ENCODE measurements at places on chromosomes 6 and 20.

DNA sequence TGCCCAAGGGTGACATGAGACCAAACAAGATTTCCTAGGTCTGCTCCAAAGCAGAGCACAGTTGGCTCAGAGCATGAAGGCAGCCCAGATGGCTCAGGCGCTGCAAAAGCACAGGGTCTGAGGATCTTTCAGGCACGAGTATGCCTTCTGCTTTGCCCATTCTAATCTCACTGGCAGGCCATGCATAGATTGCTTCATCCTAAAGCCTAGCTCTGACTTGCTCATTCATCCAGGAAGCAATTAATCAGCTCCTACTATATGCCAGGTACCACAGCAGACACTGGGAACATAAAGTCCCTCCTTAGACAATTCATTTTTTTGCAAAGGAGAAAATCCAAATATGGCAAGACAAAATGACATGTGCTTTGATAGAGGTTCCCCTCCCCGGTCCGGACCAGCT, 31.2 kb downstream of the GPLD1 start:
- no peak for DNase-seq

DNA sequence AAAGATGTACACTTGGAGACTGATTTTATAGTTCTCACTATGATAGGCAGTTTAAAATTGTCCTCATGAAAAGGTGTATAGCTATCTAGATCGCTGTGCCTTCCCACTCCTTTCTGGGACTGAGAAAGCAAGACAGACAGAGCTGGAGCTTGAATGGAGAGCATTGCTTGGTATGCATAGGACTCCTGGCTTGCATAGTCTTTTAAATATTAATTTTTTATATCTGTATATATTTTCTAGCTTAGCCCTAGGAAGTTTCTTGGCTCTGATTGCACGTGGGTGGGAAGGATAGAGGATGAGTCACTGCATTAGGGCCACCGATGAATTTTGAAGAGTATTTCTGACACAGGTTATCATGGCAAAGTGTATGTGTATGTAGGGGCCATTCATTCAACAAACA, 150.0 kb upstream of the SPACA1 start:
- DNase-seq, result no peak

DNA sequence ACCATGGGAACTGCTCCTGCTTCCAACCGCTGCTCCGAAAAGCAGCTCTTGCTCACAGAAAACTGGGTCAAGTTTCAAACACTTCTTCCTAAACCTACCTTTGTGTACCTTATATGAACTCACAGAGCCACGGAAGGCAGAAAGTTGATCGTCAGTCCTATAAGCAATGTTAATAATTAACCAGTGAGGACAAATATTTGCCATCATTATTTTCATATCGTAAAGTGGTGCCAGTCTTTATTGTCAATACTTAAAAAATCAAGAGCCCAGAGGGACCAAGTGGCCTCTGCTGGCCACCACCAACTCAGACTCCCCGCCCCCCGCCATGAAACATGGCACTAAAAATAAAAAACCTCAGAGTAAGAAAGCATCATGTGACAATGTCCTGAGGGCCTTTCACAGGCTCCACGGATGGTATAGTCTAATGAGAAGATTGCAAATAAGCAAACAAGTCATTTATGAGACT, 9.1 kb upstream of the PBOV1 start:
- no peak for DNase-seq

DNA sequence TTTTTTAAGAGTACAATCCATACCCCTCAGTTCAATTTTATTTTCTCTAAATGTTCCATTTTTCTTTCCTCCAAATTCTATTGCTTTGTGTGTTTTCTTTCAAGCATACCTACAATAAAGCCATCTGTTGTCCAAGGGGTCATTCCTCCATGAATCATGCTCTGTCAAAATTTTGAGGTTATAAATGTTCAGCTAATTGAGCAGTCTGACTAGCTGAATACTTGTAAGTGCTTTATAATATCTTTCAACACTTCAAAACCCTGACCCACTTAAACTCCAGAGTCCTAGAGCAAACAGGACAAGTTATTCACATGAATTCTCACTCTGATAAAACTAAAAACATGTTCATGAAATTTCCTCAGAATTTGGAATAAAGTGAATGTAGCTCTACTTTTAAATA, 33.4 kb upstream of the EYA4 start:
- DNase-seq, result no peak

DNA sequence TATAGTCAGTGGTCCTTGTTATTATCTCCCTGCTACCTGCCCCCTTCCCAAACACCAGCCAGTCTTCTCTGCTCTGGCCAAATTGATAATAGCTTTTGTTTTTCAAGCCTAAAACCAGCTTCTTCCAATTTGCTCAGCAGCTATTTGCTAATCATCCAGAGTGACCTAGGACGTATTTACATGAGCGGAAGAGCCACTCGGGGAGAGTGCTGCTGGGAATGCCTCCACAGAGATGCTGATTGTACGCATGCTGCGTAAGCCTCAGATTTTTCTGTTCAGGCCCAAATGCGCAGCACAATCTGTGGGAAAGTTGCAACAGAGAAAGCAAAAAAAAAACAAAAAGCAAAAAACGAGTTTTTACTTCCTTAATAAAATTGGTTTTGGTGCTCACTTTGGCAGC, 24.4 kb upstream of the ID1 start:
- DNase-seq, result no peak
